ENCODE measurements at places on chromosomes 2 and 18.

DNA sequence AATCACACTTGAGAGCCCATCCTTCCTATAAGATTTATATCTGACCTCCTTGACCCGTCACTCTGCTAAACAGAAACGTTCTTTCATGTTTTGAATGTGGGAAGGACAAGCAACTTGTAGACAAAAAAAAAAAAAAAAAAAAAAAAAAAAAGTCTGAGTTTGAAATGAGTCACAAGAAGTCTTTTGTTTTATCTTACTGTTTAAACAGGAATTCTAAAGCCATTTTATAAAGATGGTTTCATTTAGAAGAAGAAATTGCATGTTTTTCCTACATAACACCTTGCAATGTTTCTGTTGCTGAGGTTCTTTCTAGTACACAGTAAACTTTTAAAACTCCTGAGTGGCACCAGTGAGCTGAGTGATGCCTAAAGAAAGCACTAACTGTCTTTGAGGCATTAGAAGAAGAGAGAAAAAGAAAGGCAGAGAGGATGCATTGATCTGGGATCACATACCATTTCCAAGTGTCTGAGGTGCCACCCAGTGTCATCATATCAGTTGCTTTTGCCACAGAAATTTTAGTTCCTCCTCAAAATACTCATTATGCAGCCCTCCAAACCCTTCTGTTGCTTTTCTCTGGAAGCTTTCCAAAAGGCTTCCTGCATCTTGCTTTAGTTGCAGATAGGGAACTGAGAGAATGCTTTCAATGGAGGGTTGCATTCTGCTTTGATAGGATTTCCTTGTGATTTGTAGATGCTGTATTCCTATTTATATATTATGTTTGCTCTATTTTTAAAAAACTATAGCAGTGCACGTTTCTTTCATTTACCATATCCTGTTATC lies 69.1 kb downstream of the ACVR2A start:
- DNase-seq, result no peak

- no peak for DNase-seq
Measured at GRCh38 chr2:157271590-157272203, 14.2 kb downstream of the GALNT5 start.

DNA sequence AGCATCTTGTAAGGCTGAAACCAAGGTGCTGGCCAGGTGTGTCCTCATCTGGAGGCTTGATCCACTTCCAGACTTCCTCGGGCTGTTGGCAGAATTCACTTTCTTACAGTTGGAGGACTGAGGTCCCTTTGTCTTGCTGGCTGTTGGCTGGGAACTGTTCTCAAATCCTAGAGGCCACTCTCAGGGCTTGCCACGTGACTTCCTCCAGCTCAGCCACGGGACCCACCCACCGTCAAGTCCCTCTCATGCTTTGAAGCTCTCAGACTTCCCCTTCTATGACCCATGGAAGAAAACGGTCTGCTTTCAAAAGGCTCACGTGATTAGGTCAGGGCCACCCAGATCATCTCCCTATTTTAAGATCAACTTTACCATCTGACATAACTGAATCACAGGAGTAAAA lies 77.1 kb downstream of the SMAD4 start:
- no peak for DNase-seq

- peak; percentile 30 for DNase-seq
Measured at GRCh38 chr2:7203056-7203467, 285.9 kb downstream of the RNF144A start.

DNA sequence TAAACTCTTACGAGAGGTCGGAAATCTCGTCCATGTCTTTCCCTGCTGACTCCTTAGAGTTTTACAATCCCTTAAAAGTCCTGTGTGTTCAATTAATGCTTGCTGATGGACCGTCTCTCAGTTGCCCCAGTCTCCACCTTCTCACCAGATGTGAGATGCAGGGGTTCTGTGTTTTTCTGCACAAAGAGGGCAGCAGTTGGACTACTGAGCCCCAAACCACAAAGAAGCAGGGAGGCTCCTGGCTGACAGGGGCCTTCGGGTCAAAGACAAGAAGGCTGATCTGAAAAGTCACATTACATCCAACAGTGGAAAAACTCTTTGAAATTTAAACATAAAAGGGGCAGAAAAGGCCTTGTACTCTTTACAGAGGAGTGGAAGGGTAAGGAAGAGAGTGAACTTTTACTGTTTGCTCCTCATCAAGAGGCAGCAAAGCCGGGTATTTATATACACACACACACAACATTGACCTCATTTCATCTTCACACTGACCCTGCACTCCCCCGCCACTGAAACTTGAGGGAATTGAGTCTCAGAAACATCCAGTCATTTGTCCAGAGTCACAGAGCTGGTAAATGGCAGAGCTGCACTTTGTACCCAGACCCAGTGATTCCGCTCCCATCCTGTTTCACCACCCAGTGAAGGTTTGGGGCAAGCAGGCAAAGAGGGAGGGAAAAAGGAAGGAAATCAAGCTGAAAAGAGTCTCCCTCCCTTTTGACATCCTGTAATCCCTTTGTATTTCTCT lies 23.7 kb downstream of the MRPL33 start:
- DNase-seq, result no peak

GRCh38 chr2:224357098-224357901 lies 44.6 kb downstream of the FAM124B start:
- DNase-seq, result peak; percentile 74

DNA sequence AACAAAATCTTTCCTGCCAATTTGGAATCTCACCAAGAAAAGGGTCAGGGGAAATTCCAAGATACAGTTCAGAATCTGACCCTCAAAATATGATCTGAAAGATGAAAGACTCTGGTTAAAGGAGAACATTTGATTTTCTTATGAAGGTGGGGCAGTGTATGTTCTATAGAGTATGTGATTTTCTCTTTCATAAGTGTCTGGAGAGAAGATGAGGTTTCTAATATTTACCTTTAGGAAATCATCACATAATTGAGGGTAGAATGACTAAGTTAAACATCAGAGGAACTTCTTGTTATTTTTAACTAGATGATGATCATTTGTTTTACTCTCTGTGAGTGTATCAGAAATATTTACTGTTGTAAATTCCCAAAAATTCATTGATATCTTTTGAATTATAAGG lies 27.8 kb upstream of the MBOAT2 start:
- no peak for DNase-seq

DNA sequence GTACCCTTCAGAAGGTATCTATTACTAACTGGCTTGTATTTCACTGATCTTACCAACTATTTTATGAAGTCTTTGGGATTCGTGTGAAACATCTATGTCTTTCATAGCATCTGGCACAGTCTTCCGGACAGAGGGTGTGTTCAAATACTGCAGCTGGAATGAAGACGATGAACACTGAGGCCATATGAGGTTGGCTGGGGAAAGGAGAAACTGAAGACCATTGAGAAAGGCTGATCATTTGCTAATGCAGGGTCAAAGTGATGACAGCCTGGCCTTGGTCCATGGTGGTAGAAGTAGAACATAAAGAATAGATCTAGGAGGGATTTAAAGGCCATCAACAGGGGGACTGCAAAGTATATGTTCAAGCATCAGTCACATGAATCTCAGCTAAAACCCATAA lies 132.7 kb downstream of the CCBE1 start:
- DNase-seq, result no peak

GRCh38 chr2:172813314-172813888 lies 77.8 kb downstream of the RAPGEF4 start:
- no peak for DNase-seq

DNA sequence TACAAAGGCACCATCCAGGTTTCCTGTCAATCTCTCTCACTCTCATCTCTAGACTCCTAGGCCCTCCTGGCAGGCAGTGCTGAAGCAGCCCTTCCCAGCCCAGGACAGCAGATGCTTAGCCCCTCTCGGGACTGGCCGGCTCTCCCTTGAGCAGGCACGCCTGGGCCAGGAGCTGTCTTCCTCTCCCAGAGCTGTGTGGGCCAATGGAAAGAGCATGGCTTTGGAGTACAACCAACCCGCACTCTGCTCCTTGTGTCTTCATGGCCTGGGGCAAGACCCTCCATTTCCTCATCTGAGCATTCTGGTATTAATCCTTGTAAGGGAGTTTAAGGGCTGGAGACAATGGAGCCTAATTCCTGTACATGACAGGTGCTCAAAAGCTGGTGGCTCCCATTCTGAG lies 97.2 kb downstream of the CAPN13 start:
- no peak for DNase-seq

GRCh38 chr2:105039559-105039958 lies 1.7 kb downstream of the MRPS9 start:
- DNase-seq, result no peak

- no peak for DNase-seq
Measured at GRCh38 chr2:172412984-172413492, 14.3 kb upstream of the ITGA6 start.

- DNase-seq, result no peak
Measured at GRCh38 chr2:96072746-96073145, 38.0 kb upstream of the GPAT2 start.

GRCh38 chr2:170237572-170238120 lies 59.7 kb downstream of the MYO3B start:
- DNase-seq, result no peak

DNA sequence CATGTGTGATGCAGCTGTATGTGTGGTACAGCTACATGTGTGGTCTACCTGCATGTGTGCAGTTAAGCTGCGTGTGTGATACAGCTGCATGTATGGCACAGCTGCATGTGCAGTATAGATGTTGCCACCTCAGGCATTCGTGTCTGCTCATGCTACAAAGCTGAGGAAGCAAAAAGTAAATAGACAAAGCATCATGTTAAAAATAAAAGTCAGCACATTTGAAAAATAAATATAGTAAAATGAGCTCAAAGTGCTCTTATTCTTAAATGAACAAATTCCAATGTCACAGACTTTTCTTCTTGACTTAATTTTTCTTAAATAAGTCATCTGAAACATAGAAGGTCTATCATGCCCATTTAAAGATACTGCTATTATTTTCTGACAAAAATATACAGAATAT lies 519.3 kb upstream of the SOX11 start:
- DNase-seq, result no peak

GRCh38 chr2:201969938-201970785 lies 63.5 kb upstream of the FZD7 start:
- DNase-seq, result no peak

DNA sequence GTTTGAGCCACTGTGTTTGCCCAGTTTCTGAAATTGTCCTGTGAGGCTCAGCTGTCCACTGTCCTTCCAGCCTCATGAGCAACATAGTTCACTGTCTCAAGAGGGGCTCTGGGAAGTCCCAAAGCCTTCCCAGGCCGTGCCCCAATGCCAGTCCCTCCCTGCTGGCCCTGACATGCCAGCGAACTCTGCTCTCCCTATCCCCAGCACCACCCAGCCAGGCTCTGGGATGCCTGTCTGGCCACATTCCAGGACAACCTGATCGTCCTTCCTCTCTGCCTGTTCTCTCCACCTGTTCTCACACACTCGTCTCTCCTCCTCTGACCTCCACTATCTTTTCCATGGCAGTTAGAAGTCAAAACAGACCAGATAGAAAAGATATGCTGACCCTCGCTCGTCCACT lies 278.0 kb upstream of the ID2 start:
- no peak for DNase-seq

DNA sequence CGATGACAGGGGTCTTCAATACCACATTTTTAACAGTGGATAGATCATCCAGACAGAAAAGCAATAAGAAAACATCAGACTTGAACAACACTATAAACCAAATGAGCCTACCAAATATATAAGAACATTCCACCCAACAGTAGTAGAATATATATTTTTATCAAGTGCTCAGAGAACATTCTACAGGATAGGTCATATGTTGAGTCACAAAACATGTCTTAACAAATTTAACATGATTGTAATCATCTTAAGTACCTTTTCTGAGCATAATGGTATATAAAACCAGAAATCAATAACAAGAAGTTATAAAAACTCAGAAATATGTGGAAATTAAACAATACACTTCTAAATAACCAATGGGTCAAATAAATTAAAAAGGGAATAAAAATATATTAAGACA lies 194.0 kb upstream of the CYP26B1 start:
- DNase-seq, result no peak

DNA sequence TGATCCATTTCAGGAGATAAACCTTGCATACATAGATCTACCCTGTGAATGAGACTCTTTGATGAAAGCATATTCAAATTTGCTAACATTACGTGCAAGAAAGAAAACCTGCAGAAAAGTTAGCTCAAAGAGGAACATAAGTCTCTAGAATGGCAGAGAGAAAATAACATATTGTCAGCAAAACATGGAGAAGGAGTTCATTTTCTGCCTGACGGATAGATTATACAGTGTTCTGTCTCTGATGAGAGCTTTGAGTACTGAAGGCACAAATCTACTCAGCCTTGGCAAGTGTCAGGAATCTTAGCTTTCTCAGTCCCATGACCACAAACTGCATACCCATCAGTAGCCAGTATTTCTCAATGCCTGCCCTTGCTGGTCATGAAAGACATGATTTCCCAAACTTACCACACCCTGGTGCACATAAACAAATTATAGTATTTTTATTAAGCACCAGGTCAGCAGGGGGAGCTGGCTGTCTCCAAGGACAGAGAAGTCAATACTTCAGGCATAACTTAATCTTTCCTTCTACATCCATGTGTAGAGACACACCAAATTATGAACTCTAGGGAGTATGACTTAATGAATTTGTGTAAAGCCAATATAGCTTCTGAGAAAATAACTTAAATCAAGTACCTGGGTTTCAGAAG lies 401.2 kb upstream of the SOX11 start:
- DNase-seq, result no peak

GRCh38 chr2:44168681-44169154 lies at the start of gene PPM1B:
PPM1B (plus strand) TSS chr2:44168875; CDS start chr2:44201200, 32,325 bp downstream.
- DNase-seq, result peak; percentile 100

Measured in Peyer's patch (tissue), 4 donors.